ENCODE measurements at places on chromosomes 6 and 20.

GRCh38 chr6:105601541-105602236 is 198.8 kb upstream of the PREP start:
- ATAC-seq: peak; percentile 89

- no peak for ATAC-seq
Observed at GRCh38 chr6:21085643-21086042, 507.9 kb upstream of the SOX4 start.

DNA sequence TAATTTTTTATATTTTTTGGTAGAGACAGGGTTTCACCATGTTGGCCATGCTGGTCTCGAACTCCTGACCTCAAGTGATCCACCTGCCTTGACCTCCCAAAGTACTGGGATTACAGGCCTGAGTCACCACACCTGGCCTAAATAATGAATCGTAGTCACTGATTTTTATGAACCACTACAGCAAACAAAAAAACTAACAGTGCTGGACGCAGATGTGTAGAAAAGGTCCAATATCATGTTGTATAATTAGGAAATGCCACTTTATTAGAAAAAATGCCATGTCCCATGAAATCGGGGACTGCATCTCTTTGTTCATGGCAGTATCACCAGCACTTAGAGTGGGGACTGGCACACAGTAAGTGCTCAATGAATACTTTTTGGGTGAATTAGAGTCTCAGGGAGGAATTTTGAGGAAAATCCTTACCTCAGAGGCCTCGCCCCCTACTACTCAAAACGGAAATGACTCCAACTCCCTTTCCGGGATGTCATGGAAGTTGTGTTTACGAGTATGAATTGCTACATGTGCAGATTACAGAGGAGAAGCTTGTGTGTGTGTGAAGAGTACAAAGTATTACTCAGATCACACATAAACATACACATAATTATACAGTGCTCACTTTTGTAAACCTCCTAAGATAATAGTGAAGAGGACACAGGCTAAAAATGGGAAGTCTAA is 43.6 kb upstream of the FAM50B start:
- ATAC-seq: no peak

DNA sequence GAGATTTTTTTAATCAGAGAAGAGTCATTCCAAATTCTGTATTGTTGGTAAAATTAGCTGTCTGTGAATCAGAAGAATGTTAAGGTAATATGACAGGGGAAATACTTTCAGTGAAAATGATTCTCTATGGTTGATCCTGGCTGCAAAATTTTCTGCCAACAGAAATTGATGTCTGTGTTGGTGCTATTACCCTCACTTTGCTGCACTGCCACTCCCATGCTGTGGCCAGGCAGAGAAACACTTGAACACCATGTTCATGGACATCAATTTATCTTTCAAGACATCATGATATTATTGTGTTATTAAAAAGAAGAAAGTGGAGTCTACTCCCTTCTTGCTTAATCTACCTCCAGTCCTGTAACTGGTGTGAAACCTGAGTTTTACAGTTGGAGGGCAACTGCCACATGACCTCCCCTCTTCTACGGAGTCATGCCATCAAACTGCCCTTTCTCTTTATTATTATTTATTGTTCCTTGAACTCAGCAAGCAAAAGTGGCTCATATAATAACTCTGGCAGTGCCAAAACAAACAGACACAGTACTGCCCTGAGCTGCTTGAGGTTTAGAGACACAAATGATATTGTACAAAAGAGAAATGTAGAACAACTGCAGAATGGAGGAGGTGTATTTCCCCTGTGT is 288.0 kb upstream of the JAG1 start:
- no peak for ATAC-seq

DNA sequence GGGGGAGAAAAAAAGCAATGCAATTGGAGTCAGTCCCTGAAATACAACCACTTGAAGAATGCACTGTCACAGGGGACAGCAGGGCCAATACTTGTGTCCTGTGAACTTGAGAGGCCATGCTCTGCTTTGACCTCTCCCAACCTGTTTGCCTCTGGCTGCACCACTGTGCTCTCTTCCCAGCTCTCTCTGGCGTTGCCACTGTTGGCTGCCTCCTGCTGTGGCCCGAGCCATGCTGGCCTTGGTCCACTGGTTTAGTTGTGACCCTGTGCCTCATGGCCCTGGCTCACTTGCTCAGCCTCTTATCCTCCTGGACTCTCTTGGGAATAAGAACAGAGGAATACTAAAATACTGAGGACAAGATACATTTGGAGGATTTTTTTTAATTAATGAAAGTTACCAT is 14.5 kb upstream of the FBXO30 start:
- ATAC-seq: no peak

DNA sequence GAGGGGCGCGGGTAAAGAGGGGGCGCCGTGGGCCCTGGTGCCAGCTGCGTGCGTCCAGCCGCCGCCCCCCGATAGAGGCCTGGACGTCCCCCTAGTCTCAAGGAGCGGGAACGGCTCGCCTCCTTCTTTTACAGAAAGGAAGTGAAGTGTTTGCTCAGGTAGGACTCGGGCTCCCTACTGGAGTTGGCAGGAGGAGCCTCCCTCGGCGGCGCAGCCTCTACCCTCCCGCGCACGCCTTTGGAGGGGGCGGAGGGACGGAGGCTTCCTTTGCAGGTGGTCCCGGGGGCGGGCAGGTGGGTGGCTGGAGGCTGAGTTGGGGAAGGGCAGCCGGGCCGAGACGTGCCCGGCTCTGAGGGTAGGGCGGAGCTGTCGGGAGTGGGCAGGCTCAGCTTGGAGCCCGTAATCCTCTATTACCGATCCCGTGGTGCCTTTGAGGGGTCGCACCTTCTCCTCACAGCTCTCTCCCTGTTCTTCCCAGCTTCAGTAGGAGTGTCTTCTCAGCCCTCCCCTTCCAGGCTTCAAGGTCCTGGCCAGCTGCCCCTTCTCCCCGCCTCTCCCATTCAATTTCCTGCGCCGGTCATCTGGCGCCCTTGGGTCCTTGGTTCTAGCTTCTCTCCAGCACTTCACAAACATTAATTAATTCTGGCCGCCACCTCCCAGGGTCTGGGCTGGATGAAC is 728 bp downstream of the ITPR3 start:
- ATAC-seq: peak; percentile 58

DNA sequence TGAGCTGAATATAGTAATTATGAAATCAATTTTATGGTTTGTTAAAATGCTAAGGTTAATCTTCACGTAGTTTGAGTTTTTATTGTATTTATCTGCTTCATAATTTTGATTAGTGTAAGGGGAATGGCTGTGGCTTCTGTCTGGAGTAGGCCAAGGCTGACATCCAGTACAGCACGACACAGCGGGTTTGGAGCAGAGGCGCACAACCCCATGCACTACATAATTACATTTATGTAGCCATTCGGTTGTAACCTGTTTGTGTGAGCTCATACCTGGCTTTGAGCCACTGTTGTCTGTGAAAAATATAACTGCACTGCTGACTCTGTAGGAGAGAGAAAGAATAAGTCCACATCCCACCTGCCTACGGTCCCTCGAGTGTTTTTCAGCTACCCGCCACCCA is 615.5 kb downstream of the EYS start:
- no peak for ATAC-seq

- ATAC-seq: no peak
Observed at GRCh38 chr6:44012078-44012493, 115.2 kb downstream of the MRPL14 start.

- ATAC-seq: no peak
Observed at GRCh38 chr20:53360852-53361251, 232.8 kb downstream of the ZNF217 start.

- peak; percentile 15 for ATAC-seq
Observed at GRCh38 chr20:32582659-32583580, 2.2 kb downstream of the NOL4L start.

DNA sequence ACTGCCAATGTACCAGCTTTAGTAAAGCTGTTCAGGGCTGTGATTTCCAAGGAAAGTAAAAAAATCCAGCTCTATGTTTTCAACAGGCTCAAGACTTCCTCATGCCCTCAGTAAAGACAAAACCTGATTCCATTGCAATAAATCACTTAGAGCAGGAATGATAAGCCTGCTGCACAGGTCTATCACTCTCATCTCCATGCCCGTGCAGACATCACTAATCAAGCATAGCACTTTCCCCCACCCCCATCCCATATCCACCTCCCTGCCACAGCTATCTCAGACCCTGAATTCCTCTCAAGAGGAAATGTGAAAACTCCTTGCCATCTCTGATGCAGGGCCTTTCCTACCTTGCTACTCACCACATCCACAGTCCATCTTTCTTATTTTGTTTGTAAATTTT is 554.9 kb downstream of the MAFB start:
- ATAC-seq: no peak

GRCh38 chr6:86456821-86457220 is 480.5 kb upstream of the HTR1E start:
- no peak for ATAC-seq

GRCh38 chr6:4687989-4688947 is 87.9 kb upstream of the CDYL start:
- no peak for ATAC-seq

DNA sequence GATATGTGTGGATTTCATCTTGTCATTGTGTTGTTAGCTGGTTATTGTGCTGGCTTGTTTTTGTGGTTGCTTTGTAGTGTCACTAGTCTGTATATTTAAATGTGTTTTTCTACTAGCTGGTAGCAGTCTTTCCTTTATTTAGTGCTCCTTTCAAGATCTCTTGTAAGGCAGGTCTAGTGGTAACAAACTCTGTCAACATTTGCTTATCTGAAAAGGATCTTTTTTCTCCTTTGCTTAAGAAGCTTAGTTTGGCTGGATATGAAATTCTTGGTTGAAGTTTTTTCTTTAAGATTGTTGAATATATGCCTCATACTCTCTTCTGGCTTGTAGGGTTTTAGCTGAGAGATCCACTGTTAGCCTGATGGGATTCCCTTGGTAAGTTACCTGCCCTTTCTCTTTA is 32.7 kb upstream of the TFB1M start:
- no peak for ATAC-seq

- no peak for ATAC-seq
Observed at GRCh38 chr6:130833569-130833968, 6.4 kb downstream of the SMLR1 start.

- no peak for ATAC-seq
Observed at GRCh38 chr6:39496915-39497314, 174.4 kb upstream of the KCNK16 start.

DNA sequence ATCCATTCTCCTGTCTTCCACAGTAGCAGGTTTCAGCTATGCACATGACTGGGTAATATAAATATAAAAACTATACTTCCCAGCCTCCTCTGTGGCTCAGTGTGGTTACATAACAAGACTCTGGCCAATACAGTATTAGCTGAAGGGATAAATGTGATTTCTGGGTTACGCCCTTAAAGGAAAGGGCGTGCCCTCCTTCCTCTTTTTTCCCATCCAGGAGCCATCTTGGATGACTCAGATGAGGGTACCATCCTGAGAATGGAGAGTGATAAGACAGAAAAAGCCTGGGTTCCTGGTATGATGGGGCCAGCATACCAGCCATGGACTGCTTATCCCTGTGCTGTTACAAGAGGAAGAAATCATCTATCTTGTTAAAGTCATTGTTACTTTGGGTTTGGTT is 123.3 kb downstream of the NFATC2 start:
- no peak for ATAC-seq

DNA sequence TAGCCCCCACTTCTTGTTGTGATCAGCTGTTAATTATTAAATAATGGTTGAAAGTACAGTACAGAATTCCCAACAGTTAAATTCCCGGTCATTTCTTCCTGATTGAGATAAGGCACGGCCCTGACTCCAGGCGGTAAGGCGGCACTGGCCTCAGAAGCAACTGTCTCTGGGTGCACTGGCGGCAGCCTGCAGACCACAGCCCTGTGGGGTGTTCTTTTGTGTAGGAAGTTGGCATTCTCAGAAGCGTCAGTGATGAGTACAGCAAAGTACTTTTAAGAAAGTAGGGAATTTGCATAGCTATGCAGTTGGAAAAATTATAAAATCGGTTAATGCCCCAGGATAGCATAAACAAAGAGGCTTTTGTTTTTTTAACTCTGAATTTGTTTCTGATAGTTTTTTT is 50.5 kb downstream of the SAMD5 start:
- no peak for ATAC-seq

DNA sequence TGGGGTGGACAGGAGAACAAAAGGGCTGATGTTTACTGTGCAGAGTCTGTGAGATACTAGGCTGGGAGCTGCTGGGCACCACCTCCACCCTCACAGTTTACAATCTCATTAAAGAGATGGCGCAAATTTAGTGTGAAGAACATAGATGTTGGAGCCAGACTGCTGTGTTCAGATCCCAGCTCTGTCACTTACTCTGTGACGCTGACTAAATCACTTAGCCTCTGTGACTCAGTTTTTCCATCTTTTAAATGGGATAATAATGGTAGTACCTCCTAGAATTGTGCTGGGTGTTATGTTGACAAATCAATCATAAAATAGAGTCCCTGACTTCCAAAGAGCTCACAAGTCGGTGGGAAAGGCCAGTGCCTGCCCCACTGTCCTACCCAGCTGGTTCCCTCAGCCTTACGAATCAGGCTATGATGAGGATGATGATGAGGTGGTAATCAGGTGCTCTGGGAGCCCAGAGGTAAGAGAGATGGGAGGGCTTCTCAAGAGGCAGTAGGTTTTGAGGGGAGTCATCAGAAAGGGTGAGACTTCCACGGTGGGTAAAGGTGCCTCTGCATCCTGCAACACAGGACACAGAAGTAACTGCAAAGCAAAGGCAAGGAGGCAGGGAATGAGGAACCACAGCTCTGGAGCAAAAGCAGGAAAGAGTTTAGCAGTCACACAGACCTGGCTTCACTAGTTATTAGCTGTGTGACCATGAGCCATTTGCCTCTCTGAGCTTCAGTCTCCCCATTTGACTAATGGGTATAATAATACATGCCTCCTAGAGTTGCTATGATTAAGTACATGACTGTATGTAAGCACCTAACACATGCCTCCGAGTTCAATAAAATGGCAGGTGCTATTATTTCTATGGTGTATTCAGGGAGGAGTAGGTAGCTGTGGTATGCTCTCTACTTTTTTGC is 8.9 kb downstream of the FYN start:
- no peak for ATAC-seq

- no peak for ATAC-seq
Observed at GRCh38 chr6:111888928-111889695, 15.9 kb upstream of the FYN start.

- no peak for ATAC-seq
Observed at GRCh38 chr6:170034294-170034693, 256.6 kb downstream of the DLL1 start.

DNA sequence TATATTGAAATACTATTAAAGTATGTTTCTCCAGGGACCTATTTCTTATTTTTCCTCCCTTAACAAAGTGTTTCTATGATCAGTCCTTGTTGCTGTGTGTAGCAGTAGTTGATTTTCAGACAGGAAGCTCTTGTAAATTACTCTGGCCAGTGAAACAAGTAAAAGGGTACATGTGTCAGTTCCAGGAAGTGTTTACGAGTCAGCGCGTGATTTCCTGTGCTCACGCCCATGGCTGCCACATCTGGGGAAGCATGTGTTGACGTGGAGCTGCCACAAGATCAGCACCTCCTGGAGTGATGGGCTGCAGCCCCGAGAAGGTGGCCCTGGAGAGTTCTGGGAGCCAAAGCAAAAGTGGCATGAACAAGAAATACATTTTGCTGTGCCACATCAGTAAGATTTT is 38.6 kb upstream of the GGTLC1 start:
- ATAC-seq: peak; percentile 51

DNA sequence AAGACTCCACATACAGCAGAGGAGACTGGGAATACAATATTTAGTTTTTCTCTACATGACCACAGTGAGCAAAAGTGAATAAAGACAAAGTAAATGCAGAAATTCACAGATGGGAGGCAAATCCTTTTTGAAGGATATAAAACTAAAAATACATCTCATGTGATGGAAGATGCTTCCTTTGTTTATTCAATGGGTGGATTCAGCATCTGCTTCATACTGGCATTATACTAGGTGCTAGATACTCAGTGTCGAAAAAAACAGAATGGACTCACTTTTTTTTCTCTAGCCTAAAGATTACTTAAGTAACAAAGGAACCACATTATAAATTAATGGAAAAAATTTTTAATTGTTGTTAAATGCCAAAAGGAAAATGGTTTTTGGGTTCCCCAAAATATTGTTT is 216.2 kb downstream of the TRDN start:
- ATAC-seq: no peak
